Activated gamma-delta T cell treated with Interleukin-2 at 50 U/mL for 16 hours (primary cell): ENCODE measurements at places on chromosomes 5 and 9.

DNA sequence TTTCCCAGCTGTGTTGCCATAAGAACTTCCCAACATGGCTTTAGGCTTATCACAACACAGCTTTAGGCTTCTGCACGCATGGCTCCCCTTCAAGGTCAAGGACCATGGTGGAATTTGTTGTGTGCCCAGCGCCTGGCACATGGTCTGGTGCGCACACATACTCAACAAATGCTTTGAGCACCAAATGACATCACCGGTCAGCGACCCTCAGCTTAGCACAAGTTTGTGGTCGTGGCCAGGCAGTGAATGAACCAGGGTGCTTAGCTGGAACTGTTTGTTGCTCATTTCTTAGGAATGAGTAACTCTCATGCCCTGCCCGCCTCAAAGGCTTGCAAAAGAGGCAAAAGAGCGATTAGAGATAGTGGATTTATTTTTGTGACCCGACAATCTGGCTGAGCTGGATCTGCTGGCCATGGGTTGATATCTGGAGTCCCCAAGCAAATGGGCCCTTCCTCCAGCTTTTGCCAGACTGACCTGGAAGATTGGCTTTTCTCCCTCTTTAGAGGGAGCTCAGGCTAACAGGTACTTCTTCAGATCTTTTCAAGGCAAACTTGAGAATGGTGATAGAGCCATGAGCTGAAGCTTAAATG lies 58.9 kb downstream of the DAP start:
- DNase-seq, result no peak

GRCh38 chr5:116358911-116359418 lies 215.7 kb downstream of the SEMA6A start:
- no peak for DNase-seq

GRCh38 chr5:40559306-40559705 lies 120.4 kb upstream of the PTGER4 start:
- DNase-seq, result no peak

DNA sequence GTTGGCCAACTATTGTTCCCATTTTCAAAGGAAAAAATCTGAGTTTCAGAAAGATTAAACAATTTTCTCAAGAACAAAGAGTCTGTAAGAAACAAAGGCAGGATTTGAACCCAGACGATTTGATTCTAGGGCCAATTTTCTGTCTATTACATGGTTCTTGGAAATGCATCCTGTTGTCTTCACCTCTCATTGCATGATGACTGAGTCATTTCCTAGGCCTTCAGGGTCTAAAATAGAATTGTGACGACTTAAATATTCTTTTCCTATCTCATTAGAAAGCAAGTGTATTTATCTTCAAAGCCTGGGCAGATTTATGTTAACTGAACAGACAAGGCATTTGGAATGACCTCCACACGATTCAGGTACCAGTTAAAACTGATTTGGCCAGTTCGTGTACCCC lies 512.9 kb downstream of the NTRK2 start:
- DNase-seq, result no peak

DNA sequence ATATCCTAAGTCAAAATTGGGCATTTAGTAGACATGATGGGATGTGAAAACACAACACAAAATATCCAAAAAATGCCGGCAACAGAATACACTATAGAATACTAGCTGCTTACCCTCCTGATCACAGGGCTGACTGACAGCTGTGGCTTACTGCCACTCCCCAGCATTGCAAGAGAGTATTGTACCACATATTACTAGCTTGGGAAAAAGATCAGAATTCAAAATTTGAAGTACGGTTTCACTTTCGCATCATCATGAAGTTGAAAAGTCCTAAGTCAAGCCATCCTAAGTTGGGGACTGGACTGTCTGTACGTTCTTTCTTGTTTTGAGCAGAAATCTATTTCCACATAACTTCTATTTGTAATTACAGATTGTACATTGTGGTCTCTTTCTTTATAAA lies 851.4 kb downstream of the MAT2B start:
- no peak for DNase-seq

- DNase-seq, result peak; percentile 22
These were observed at the start of gene FAM151B for GRCh38 chr5:80487829-80488721. TSS of gene FAM151B (plus strand) at chr5:80488100. CDS start at chr5:80488124, 24 bp downstream.

GRCh38 chr5:125410537-125411070 lies 664.2 kb upstream of the ZNF608 start:
- DNase-seq, result no peak

DNA sequence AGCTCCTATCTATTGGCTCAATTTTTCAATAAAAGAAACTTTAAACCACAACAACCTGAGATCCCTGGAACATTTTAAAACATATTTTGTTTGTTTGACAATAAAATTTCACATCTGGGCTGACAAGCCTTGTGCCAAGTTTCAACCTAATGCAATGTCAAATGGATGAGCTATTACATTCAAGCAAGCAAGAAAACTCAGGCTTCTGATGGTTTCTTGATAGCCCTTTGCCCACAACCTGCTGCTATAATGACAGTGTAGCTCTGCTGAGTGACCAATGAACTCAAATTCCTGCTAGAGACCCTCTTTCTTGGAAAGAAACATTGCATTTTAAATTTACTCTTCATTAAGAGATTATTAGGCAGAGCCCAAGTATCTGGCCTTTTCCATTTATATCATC lies 472.9 kb downstream of the ARHGEF28 start:
- no peak for DNase-seq

- no peak for DNase-seq
These were observed 391.1 kb downstream of the ADGRV1 start for GRCh38 chr5:90949469-90950358.

DNA sequence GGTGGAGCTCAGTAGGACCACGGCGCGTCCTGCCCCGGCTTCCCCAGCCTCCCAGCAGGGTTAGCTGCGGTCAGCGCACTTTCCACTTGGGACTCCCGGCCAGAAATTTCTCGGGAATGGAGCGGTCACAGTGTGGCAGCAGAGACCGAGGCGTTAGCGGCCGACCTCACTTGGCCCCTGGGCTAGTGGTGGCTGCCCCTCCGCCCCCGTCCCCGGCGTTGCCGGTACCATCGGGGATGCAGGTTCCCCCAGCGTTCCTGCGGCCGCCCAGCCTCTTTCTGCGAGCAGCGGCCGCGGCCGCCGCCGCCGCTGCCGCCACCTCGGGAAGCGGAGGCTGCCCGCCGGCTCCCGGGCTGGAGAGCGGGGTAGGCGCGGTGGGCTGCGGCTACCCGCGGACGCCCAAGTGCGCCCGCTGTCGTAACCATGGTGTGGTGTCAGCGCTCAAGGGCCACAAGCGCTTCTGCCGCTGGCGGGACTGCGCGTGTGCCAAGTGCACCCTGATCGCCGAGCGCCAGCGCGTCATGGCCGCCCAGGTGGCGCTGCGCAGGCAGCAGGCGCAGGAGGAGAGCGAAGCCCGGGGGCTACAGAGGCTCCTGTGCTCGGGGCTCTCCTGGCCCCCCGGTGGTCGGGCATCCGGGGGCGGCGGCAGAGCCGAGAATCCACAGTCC lies 460 bp downstream of the DMRTA1 start:
- no peak for DNase-seq

DNA sequence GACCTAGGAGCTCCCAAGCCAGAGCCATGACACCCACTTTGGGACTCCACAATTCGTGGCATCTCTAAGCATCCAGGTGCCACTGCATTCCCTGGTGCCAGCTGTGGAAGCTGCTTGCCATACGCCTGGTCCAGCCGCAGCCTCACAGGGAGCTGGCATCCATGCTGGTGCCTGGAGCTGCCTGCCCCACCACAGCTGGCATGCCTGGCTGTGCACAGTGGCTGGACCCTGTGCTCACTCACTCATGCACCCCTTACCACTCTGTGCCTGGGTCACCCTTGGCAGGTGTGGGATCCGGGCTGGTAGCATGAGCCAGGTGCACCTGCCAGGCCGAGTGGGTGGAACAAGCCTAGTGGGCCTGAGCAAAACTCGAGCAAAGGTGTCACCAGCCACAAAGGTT lies 90.1 kb downstream of the CAVIN4 start:
- no peak for DNase-seq

- no peak for DNase-seq
These were observed 46.6 kb downstream of the RMI1 start for GRCh38 chr9:84027201-84027600.

- DNase-seq, result no peak
These were observed 51.7 kb downstream of the CCDC180 start for GRCh38 chr9:97359147-97359546.

GRCh38 chr9:111897601-111898137 lies 1.1 kb downstream of the UGCG start:
- no peak for DNase-seq

DNA sequence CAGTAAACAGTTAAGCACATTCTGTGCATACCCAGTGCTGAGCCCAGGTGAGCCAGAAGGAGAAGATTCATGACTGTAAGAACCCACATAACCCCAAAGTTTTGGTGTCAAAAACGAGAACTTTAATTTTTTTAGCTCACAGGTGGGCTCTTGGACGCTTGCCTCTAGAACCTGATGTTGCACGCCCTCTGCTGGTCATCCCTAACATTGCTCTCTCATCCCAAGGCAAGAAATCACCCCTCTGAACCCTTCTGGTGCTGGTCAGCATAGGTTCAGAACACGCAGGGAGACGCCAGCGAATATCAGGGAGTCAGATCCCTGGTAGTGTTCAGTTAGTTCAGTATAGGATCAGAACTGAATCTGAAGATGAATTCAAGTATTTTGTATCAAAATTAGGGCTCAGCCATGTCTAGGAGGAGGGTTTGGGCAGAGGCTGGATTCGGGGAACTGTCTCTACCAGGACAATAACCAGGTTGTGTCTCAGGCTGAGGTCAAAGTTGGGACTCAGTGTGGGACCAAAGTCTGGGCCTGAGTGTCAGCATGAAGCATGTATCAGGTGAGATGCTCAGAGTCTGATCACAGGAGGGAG lies 4.1 kb upstream of the DNAJB5 start:
- peak; percentile 54 for DNase-seq

GRCh38 chr9:113238859-113239232 lies 17.5 kb downstream of the SLC31A1 start:
- DNase-seq, result no peak

- no peak for DNase-seq
These were observed 42.5 kb upstream of the GADD45G start for GRCh38 chr9:89562186-89562814.

- DNase-seq, result no peak
These were observed 56.2 kb downstream of the CTNNA1 start for GRCh38 chr5:138809391-138809790.

DNA sequence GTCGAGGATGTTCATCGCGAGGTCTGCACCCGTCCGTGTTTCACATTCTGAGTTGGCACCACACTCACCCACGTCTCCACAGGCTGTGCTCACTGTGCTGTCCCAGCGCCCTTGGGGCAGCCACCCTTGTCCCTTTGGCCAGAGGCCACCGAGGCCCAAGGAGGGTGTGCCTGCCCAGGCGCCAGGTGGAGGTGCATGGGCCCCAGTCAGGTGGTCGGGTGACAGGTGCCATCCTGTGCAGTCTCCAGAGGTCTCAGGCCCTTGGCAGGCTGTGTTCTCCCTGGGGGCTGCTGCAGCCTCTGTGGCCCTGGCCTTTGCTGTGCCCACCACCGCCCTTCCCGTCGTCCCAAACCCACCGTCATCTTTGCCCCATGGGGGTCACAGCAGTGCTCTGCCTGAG lies 12.4 kb downstream of the MAN1B1 start:
- DNase-seq, result no peak

- no peak for DNase-seq
These were observed 96.6 kb downstream of the UBE2R2 start for GRCh38 chr9:33913541-33913940.

DNA sequence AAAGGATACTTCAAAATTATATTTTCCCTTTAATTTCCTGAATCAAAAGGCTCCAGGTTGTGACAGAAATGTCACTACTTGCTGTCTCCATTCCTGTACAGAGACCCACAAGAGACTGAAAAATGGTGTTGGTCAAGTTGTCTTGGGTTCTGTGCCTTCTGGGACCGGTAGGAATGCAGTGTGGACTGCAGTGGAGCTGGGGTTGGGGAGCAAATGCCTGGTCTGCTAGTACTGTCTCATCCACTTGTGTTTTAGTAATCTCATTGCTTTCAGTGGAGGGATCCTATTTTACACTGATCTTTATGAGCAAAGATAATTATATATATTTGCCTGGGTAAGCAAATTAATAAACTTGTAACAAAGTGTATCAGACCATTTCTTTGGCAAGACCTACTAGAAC lies 24.2 kb upstream of the CATSPER3 start:
- DNase-seq, result no peak

GRCh38 chr9:108673386-108673785 lies 182.4 kb downstream of the ACTL7B start:
- DNase-seq, result no peak

GRCh38 chr5:135497971-135498636 lies 37.7 kb downstream of the NEUROG1 start:
- DNase-seq, result no peak

GRCh38 chr9:105341434-105342146 lies 97.1 kb downstream of the SLC44A1 start:
- no peak for DNase-seq

GRCh38 chr5:67409126-67409777 lies 212.7 kb upstream of the CD180 start:
- no peak for DNase-seq

DNA sequence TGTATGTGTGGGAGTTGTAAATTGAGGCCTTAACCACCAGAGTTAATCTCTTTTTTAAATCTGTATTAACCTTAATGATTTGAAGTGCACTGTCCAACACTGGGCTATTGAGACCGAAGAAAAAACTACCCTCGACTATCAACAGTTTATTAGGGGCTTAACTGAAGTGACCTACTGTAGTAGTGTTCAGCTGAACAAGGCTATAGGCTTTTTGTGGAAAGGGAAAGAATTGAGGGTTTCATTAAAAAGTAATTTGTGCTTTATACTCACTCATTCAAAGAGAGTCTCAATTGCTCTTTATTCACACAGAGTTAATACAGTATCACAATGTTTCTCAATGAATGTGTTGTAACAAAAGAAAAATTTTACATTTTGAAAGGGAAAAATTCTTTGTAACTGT lies 267.5 kb downstream of the SLF1 start:
- no peak for DNase-seq

DNA sequence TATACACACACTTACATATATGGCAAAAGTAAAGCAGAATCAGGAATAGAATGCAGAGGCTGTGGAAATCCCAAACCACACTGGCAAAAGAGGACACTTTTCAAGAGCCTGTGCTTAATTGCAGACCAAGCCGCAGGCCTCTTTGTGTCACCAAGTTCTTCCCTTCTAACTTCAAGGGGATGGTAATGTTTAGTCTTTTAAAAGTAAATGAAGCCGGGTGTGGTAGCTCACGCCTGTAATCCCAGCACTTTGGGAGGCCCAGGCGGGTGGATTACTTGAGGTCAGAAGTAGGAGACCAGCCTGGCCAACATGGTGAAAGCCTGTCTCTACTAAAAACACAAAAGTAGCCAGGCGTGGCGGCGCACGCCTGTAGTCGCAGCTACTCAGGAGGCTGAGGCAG lies 28.7 kb downstream of the ROR2 start:
- no peak for DNase-seq

DNA sequence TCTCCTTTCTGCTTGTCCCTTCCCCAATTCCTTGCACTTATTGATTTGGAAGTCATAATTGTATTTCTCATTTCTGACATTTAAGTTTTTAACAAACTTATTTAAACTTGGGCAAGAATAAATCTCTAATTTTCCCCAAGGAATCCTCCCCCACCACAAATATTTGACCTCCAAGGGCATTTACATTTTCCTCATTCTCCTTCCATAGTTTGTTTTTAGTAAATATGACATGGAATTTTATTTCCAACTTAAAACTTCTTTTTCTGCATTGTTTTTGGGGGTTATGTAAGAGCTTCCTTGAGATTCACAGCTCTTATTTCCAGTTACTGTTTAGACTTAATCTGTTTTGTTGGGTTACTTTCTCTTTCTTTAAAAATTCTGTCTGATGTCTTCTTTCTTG lies 64.9 kb downstream of the ZNF618 start:
- DNase-seq, result no peak

- DNase-seq, result no peak
These were observed 40.7 kb upstream of the EDIL3 start for GRCh38 chr5:84425365-84425881.

- DNase-seq, result no peak
These were observed 13.7 kb upstream of the TLX3 start for GRCh38 chr5:171295299-171295698.
